ENCODE measurements at places on chromosomes 2 and 18.
A peak's percentile ranks its signal among the peaks of the same experiment; 100 is the strongest.

DNA sequence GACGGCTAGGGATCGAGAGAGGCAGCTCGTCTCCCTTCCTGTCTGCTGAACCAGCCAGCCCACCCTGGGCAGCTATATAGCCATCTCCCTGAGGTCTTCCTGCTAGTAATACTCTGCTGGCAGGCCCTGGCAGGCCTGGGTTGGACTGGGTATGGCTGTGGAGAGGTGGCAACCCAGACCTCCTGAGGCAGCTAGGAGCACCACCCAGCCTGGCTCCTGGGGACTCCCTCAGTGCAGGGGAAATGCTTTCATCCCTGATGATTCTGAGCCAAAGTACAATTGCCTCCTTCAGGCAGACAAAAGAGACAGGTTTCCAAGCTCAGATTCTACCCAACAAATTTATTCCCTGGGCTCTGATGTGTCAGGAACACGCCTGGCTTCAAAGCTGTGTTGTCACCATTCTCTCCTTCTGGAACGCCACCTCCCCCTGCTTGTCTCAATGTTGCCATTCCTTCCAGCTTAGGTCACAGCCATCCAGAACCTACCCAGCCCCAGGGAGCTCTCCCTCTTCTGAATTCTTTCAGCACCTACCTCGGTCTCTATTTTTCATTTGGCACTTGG is 4.7 kb upstream of the DNAJB2 start:
- no peak overlapping the region for H3K4me3 ChIP-seq
- H3K36me3 ChIP-seq = no peaks in the 10 kb centered on the region
- no peak for DNase-seq
- H3K4me1 ChIP-seq = peaks cover 15% of the 10 kb centered on the region
- no peak overlapping the region for H3K27ac ChIP-seq

- DNase-seq = no peak
- H3K4me3 ChIP-seq = peak overlapping the region; percentile 92
- no peaks in the 10 kb centered on the region for H3K36me3 ChIP-seq
- no peaks in the 10 kb centered on the region for H3K4me1 ChIP-seq
Measured at GRCh38 chr2:60555783-60556139, 2.3 kb upstream of the BCL11A start.

DNA sequence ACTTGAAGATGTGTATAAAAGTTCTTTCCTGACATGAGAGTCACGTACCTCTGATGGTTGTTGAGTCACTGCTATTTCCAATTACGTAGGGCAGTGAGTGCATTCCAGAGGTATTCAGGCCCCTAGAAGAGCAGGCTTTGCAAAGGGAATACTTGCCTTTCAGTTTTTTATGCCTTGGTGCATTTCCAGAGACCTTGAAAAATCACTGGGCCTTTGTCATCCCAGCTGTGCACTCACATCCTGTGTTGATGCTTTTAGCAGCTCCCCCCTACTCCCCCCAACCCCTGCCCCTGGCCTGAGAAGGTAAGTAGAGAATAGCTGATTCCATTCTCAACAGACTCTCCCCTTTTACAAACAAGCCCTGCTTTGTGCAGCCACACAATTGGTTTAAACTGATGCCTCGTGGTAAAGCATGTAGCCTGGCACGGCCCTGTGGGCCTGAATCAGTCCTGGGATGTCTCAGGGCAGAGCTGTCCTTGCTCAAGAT is 174.2 kb downstream of the PRPF40A start:
- H3K27me3 ChIP-seq = no peaks in the 10 kb centered on the region
- no peaks in the 10 kb centered on the region for H3K36me3 ChIP-seq
- H3K4me1 ChIP-seq = no peaks in the 10 kb centered on the region
- no peak for DNase-seq
- H3K4me3 ChIP-seq = no peak overlapping the region

GRCh38 chr2:231780123-231780908 is 766 bp downstream of the PDE6D start:
- H3K36me3 ChIP-seq = no peaks in the 10 kb centered on the region
- no peak for DNase-seq
- no peak overlapping the region for H3K27ac ChIP-seq
- H3K4me1 ChIP-seq = peaks cover 4% of the 10 kb centered on the region
- no peaks in the 10 kb centered on the region for H3K27me3 ChIP-seq

GRCh38 chr18:63820694-63821093 is 45.5 kb downstream of the SERPINB7 start:
- no peaks in the 10 kb centered on the region for H3K36me3 ChIP-seq
- no peaks in the 10 kb centered on the region for H3K4me1 ChIP-seq
- no peak overlapping the region for H3K27ac ChIP-seq
- no peak overlapping the region for H3K4me3 ChIP-seq
